ENCODE measurements at places on chromosomes 6 and 20.

- DNase-seq, result no peak
These were observed 27.0 kb downstream of the HECA start for GRCh38 chr6:139161817-139162284.

DNA sequence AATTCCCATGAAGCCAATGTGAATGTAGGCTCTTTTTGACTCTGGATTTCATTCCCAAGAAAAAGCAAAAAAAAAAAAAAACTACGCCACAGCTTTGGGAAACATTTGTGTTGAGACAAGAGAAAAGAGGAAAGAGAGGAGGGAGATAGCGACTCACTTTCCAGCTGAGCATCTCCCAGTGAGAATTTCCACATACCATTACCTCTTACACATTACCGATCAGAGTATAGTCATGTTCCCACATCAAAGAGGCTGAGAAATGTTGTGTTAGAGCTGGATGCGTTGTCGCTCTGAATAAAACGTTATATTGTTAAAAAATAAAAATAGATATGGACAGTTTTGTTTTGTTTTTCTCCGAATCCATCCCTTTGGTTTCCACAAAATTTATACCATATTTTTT is 1019.3 kb upstream of the ADGRB3 start:
- DNase-seq, result peak; percentile 7

DNA sequence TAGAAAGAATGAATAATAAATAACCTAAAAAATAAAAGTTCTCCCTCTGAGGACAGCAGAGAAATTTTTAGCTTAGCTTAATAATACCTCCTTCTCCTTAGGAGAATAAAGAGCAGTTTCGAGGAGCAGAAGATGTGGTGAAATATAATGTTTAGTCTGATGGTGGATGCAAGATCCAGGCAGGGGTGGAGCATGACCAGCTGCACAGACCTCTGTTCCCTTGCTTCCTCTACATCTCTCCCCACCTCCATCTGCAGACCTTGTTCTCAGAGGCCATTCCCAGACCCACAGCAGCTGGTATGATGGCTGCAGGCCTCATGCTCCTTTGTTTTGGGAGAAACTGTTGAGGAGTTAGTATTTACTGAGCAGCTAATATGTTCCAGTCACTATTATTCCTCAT is 1.5 kb downstream of the BTN3A2 start:
- no peak for DNase-seq

GRCh38 chr20:34043025-34043424 is 49.3 kb downstream of the RALY start:
- DNase-seq, result no peak

DNA sequence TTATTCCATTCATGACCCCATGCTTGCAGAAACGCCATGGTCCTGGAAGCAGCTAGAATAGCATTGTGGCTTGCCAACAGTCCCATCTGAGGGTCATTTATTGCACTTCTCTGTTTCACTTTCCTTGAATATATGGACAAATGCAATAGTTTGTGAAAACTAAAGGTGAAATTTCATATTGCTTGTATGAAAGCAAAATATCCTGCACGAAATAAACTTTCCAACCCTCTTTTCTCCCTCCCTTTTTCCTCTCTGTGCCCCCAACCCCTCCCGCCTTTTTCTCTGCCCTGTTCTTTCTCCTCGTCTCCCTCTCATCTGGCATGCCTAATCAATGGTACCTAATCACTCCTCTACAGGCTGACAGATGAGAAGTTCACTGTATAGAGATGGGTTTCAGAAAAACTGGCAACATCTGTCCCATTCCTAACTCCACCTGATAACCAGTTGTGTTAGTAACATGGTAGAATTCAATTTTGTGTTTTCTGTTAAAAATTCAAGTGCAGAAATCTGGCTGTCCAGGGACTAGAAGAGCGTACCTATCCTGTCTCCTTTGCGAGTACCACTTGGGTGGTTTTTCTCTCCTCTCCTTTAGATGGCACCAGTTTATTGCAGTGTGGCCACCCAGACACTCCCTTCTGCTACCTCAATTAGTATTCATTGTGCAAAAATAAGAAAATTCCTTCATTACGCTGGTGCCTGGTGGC is 198.6 kb downstream of the FOXA2 start:
- no peak for DNase-seq

Measured in AG10803 (cell line).